ENCODE measurements at places on chromosomes 6 and 20.

DNA sequence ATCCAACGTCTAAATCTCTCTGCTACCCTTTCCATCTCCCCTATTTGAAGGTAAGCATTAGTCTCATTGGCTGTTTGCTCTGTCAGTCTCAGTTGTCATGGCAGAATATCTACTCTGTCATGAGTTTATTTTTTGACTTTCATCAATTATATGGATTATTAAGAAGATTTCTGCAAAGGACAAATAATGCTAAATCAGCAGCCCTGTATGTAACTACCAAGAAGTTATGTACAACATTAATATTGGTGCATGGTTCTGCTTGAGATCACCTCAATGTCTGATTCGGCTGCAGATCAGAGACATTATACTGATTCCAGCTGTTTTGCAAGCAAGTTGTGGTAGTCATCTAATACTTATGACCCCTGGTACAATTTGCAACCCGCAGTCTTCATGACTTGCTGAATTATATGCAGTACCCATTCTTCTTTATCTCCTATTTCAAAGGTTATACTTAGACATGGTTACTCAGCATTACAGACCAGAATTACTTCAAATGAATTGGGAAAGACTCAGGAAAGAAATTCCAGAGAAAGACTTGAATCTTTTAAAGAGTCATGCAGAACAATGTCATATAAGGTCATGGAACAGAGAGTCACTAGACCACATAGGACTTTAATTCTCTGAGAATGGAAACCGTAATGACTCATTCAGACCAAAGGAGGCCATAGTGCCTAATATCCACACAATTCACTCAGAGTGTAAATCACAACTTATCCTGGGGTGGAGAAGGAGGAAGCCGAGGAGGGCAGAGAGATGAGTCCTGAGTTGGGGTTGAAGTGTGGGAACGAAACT is 201.4 kb downstream of the IBTK start:
- DNase-seq = no peak

- peak; percentile 48 for DNase-seq
These were observed 154.8 kb downstream of the PDSS2 start for GRCh38 chr6:107304421-107305025.

- no peak for DNase-seq
These were observed 270.8 kb downstream of the PREX1 start for GRCh38 chr20:48556956-48557355.

- DNase-seq = no peak
These were observed 66.6 kb downstream of the PPP1R14C start for GRCh38 chr6:150209415-150209814.

DNA sequence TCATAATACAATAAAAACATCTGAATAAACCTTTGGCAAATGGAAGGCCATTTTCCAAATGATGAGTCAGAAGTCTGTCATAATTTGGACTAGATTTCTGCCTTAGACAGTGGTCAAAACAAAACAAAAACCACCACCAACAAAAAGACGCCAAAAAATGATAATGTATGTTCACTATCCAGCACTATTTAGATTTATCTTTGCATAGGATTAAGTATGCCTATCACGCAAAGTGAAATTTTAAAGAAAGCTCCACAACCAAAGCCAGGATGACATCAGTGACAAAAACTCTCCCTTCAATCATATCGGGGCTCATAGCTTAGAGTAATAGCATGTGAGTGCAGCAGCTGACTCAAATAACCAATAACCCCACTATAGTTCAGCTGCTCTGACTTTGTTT is 201.9 kb downstream of the MOXD1 start:
- no peak for DNase-seq

DNA sequence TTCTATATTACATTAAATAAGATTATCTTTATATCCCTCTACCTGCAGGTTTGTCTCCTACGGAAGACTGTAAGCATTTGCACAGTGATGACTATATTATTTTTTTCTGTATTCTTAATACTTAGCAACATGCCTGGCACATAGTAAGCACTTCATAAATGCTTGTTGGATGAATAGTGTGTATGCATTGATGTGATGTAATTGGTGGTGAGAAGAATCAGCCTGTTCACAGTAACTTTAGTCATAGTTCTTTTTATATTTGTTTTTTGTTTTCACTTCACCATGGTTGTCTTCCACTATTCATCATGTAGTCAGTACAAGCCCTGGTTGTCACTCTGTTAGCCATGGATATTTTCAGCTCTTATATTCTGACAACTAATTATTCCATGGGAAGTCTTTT is 184.0 kb upstream of the FLRT3 start:
- DNase-seq = no peak

DNA sequence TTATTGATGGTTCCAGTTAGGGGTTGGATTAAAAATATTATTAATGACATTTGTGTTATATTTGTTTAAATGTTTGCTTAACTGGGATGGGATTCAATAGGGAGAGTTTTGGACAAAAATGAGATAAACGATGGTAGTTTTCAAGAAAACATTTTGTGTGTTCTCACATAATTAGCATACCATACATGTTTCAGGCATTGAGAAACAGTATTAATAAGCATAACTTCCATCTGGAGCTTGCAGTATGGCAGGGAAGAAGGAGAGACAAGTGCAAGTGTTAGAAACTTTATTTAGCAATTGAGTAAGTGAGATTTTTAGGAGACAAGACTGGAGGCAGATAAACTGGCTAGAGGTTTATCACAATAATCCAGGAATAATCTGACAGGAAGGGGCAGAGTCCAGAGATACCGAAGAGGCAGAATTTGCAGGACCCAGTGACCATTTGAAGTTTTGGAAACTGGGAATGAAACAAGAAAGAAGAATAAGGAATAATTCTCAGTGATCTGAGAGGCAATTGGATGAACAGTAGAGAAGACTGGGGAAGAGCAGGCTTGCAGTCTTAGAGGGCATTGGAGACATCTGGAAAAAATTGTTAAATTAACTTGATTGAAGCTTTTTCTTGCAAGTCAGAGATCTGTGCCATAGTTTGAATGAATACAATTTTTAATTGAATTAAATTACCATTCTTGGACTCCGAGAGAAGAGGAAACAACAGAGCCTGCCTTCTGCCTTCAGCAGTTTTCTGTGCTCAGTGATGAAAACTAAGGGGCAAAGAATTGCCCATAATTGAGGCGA is 73.0 kb upstream of the PTCHD4 start:
- DNase-seq = no peak

GRCh38 chr6:114151064-114151690 is 180.2 kb upstream of the HDAC2 start:
- DNase-seq = no peak

DNA sequence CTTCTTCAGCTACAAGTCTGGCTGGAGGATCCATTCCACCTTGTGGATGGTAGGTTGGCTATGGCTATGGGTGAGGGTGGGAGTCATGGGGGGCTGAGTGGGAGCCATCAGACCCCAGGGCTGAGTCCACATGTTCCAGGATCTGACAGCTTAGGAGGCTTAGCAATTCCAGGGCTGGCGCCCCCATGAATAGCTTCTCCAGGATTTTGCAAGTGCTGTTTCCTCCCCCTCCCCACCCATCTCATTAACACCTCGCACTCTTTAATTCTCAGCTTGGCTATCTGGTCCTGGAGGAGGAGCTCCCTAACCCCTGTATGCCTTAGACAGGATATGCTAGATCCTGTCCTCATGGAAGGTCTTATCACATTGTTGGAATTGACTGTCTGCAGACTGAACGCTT is 39.0 kb upstream of the ANGPT4 start:
- DNase-seq = no peak

- no peak for DNase-seq
These were observed 1.0 kb downstream of the ITPA start for GRCh38 chr20:3210346-3210745.

GRCh38 chr6:10599046-10599445 is 77.9 kb downstream of the GCNT2 start:
- DNase-seq = no peak
